WTC11 (cell line): ENCODE measurements at places on chromosomes 16 and 17.

DNA sequence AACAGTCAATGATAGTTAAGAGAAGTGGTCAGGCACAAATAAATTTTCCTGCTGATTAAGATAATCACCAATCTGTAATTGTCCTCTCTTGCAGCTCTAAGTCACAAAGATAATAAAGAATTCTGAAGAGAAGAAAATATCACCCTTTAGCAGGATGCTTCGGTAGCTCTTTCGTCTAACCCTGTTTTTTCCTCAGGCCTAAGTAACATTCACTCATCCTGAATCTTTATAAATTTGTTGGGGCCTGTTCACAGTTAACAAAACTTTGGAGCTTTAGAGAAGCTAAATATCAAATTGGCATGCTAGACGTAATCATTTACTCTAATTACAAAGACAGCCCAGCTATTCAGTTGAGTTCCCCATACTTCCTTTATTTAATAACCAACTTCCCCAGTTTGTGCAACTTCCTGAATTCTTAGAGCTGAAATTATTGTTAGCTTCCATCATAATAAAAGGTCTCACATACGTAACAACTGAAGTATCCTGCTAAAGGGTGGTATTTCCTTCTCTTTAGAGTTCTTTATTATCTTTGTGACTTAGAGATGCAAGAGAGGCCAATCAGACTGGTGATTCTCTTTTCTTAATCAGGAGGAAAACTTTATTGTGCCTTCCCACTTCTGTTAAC lies 118.6 kb downstream of the TANGO6 start:
- no peak for DNase-seq
- H3K36me3 ChIP-seq: no peaks in the 10 kb centered on the region

GRCh38 chr17:19748807-19749193 lies 702 bp upstream of the ALDH3A1 start:
- H3K4me1 ChIP-seq: peaks cover 22% of the 10 kb centered on the region
- H3K4me3 ChIP-seq: no peak overlapping the region
- no peak for DNase-seq
- peaks cover 13% of the 10 kb centered on the region; the same call in 1 of the 2 replicates for H3K27me3 ChIP-seq
- H3K27ac ChIP-seq: no peak overlapping the region
- H3K36me3 ChIP-seq: no peaks in the 10 kb centered on the region

GRCh38 chr16:89549007-89549700 lies 11.3 kb upstream of the RPL13 start:
- H3K36me3 ChIP-seq: peaks cover 51% of the 10 kb centered on the region
- 0 out of 2 replicates have a peak overlapping the region, but pooled peaks have one; percentile 7 for H3K27ac ChIP-seq
- H3K4me3 ChIP-seq: no peak overlapping the region
- H3K27me3 ChIP-seq: no peaks in the 10 kb centered on the region
- DNase-seq: no peak

DNA sequence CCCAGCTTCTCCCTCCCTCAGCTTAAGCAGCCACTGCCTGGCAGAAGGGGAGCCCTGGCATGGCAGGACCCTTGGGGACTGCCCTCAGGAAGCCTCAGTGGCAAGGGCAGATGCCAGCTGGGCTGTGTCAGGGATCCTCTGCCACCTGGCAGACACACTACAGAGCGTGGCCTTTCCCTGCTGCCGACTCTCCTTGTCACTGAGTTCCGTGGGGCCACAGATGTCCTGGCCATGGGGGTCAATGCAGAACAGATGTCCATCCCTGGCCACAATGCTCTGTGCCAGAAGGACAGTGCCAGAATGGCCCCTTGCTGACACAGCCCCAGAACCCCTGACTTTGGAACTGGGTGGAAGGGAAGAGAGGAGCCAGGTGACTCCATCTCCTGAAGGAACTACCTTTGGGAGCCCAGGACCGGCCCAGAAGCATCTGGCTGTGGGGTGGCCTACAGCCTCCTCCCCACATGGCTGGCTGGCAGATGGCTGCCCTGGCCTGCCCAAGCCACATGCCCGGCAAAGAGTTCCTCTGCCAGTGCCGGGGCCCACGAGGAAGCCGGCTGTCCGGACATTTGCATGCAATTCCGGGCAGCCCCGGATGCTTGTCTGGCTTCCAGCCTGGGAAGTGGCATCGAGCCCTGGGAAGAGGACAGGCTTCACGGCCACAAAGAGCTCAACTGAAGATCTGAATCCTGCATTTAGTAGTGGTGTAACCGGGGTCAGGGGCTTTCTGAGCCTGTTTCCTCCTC lies 24.1 kb downstream of the NPTX1 start:
- no peaks in the 10 kb centered on the region for H3K36me3 ChIP-seq
- no peak for DNase-seq
- no peak overlapping the region for H3K27ac ChIP-seq
- H3K4me3 ChIP-seq: no peak overlapping the region
- peaks cover 17% of the 10 kb centered on the region for H3K27me3 ChIP-seq
- H3K4me1 ChIP-seq: peaks cover 15% of the 10 kb centered on the region

GRCh38 chr16:48852458-48852857 lies 242.5 kb upstream of the N4BP1 start:
- H3K4me1 ChIP-seq: peaks cover 6% of the 10 kb centered on the region; the same call in 1 of the 2 replicates
- H3K27me3 ChIP-seq: peaks cover under 1% of the 10 kb centered on the region; the same call in 1 of the 2 replicates
- H3K4me3 ChIP-seq: no peak overlapping the region
- no peaks in the 10 kb centered on the region for H3K36me3 ChIP-seq
- H3K27ac ChIP-seq: no peak overlapping the region

GRCh38 chr17:21075739-21076085 lies 32.9 kb upstream of the USP22 start:
- peaks cover 35% of the 10 kb centered on the region for H3K4me1 ChIP-seq
- H3K4me3 ChIP-seq: no peak overlapping the region
- peaks cover 3% of the 10 kb centered on the region for H3K36me3 ChIP-seq
